ENCODE measurements at places on chromosomes 3 and 15.
A peak's percentile ranks its signal among the peaks of the same experiment; 100 is the strongest.

DNA sequence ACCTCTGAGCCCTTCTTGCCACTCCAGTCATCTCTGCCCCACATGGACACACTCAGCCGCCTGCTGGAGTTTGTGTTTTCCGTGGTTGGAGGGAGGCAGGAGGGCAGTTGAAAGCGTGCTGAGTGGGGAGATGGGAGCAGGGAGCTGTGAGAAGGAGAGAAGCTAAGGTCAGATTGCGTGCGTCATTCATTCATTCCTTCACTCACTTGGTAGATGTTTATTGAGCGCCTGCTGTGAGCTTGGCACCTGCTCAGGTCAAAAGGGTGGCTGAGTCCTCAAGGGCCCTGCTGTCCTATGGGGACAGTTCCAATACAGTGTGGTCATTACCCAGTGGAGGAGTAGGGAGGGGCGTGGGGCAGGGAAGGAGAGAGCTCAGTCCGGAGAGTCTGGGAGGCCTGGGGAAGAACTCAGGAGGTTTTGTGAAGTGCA, 23.5 kb downstream of the LIMD1 start:
- no peak for DNase-seq

- no peak for DNase-seq
Measured at GRCh38 chr3:189267981-189268613, 96.3 kb downstream of the TPRG1 start.

DNA sequence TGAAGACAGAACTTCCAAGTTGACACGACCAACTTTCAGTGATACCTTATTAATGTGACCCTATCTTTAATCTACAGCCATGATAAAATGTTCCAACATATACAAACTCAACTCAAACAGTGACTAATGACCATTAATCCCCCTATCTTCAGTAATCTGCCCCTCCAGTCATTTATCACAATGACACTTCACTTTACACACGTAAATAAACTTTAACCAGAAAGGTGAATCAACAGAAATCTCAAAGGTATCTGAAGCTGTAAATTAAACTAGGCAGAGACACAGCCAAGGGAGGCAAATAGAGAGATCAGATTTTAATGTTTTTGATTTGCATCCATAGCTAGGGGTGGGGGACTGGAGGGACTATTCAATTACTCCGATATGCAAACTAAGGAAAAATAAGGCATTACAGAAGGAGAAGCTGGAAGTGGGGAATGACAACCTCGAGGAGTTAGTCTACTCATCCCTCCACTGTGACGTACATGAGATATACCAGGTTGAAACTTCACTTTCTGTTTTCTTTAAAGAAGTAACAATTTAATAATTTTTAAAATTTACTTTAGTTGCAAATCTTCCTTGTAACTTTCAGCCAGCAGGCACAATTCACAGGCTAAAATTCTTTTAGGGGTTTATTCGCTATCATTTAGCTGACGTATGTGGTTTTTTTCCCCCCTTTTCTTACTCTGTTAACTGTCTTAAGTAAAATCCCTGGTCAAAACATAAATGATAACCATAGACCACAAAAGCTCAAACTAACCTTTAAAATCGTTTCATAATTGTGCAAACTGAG, 751.0 kb downstream of the ROBO1 start:
- peak; percentile 13 for DNase-seq

DNA sequence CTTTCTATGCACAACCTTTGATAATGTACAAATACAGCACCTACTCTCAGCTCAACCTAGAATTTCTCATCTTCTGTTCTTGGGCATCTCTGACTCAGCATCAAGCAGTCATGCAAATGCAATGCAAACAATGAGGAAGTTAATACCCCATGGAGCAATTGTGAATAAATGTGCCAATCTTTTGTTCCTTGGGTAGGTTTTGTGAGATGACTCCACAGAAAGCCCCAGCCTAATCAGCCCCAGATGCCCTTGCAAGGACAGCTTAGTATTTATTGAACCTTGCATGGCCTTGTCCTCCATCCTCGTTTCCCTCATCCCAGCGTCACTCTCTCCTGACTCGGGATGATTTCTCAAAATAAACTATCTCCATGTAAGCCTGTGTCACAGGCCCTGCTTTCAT, 494.7 kb upstream of the NECTIN3 start:
- DNase-seq: peak; percentile 6

DNA sequence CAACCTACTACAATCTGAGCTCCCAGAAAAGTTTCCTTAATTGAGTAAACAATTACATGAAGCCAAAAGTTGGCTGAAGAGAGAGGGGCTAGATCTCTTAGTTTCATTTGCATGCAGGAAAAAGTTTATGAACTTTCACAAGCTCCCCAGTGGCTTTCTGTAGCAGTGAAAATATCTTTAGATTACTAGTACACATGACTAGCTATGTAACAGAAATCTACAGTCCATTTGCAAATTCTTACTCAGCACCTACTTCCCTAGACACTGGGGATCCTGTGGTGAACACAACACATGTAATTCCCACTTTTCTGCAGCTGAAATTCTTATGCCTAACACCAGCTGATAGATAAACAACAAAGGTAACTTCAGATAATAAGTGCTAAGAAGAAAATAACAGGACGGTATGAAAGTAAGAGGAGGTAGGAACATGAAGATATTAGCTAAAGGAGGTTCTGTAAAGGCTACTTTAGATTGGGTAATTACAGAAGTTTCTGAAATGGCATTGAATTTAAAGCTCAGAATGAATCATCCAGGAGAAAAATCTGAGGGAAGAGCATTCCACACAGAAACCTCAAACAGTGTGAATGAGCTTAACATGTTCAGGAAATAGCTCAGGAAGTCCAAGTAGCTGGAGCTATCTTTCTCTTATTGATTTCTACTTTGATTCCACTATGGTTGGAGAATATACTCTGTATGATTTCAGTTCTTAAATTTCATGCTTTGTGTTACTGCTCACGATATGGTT, 204.8 kb downstream of the MAGI1 start:
- no peak for DNase-seq

DNA sequence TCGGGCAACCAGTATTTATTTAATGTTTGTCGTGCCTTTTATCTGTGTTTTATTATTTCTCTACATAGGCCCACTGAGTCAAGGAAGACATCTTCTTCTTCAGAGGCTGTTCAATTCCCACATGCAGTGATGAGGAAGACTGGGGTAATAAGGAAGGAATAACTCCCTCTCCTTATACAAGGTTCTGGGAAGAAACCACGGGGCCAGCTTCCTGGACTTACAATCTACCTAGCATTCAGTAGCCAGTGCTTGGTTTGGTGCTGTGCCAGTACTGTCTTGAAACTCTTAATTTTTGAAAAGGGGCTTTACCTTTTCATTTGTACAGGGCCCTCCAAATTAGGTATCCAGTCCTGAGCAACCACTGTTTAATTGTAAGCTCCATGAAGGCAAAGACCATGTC, 51.2 kb downstream of the SRGAP3 start:
- DNase-seq: no peak
